OCI-M1 (cell line): ENCODE measurements at places on chromosomes 3 and 15.

GRCh38 chr3:4957978-4958377 lies 21.3 kb upstream of the BHLHE40 start:
- no peak for DNase-seq

GRCh38 chr3:46878781-46879436 lies 1.4 kb downstream of the PTH1R start:
- no peak for DNase-seq

- DNase-seq = no peak
Observed at GRCh38 chr15:57382215-57382614, 5.9 kb downstream of the CGNL1 start.

- no peak for DNase-seq
Observed at GRCh38 chr15:58401276-58401675, 30.5 kb upstream of the LIPC start.

DNA sequence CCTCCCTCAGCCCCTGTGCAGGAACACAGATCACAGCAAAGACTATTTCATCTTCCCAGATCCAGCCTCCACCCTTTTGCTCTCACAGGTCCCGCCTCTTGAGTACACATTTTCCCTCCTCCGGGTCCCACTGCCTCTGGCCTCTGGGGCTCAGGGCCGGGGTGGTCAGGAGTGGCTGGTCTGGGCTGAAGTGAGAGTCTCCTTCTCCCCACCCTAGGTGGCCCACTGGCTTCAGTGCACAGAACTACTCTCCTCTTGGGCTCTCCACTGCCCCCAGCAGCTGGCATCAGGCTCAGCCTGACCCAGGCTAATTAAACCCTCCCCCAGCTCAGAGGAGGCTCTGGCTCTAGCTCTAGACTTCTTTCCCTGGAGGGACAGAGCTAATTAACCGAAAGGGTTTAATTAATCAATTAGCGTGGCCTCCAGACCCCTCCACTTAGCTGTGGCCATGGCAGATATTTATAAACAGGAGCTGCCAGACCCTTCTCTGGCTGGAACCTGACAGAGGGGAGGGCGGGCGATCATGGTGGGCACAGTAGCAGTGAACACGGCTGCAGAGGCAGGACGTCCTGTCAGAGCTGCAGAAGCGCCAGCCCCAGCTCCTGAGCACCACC lies 15.1 kb downstream of the DUSP7 start:
- DNase-seq = no peak

GRCh38 chr3:86554383-86554782 lies 436.6 kb downstream of the VGLL3 start:
- DNase-seq = no peak

DNA sequence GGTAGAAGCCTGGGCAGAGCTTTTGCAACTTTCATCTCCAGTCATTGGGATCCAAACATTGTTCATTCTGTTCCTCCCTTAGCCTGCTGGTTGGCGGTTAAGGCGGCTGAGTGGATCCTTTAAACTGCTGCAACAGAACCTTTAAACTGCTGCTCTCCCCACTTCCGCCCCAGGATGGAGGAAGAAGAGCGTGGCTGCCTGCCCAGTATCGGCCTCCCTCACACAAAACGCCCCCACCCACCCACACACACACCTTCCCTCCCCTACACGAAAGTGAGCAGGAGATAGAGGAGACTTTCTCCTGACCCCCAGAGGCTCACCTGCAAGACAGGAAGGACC lies 460 bp upstream of the ZMAT3 start:
- no peak for DNase-seq

DNA sequence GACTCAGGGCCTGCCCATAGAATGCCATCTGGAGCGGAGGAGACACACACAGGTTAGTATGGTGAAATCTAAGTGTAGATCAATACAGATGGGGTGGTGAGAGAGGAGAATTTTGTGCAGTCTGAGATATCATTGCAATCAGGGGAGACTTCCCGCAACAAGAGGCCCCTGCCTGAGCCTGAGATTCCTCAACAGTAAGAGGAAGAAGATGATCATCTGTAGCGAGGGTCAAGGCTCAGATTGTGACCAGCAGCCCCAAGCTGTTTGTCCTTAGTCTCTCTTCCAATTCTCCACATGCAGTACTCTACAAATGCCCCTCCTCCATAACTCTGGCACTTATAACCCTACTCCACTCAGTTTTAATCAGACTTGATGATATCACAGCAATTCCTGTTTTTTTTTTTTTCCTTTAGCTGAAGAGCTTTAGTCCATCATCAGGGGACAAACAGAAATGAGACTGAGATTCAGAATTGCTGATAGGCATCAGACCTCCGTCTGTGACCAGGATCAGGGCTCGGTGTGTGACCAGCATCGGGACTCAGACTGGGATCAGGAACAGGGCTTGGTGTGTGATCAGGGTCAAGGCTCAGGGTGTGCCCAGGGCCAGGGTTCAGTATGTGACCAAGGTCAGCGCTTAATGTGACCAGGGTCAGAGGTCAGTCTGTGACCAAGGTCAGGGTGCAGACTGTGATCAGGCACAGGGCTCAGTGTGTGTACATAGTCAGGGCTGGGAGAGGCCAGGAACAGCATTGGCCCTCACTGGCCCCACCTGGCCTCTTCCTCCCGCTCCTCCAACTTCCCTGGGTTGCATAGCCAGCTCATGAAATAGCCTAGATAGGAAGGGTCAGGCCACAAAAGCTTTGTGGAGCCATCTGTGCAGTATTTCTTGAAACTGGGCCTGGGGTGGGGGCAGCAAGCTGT lies 14.1 kb downstream of the LOXL1 start:
- DNase-seq = no peak

- DNase-seq = peak; percentile 62
Observed at GRCh38 chr3:6351752-6352151, 509.2 kb upstream of the GRM7 start.

- no peak for DNase-seq
Observed at GRCh38 chr15:68416158-68416535, 15.8 kb downstream of the ITGA11 start.

GRCh38 chr3:187367561-187368103 lies 553 bp upstream of the RTP4 start:
- DNase-seq = no peak

- DNase-seq = no peak
Observed at GRCh38 chr3:98655666-98656065, 62.3 kb upstream of the CPOX start.

DNA sequence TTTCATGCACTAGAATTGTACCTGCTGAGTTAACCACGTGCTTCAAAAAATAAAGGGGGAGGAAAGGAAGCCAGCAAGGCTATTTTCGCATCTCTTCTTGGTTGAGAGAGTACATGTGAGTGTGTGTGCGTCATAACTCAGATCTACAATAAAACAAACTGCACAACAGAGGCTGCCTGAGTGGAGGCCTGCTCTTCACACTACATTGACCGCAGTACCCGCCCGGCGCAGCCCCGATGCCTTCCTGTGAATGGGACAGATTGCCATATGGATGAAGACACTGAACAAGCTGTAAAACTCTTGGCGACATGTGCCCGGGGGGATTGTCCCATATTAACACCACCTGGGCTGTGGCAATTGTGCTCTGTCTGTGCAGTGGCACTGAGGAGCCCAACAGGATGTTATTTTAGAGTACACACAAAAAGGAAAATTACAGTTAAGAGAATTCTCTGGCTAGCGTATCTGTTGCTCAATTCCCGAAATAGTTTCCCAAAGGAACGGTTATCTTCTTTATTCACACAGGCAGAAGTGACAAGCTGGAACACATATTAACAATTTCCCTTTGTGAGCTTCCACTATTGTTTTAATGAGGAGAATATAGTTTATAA lies 551.5 kb downstream of the FOXP1 start:
- no peak for DNase-seq

DNA sequence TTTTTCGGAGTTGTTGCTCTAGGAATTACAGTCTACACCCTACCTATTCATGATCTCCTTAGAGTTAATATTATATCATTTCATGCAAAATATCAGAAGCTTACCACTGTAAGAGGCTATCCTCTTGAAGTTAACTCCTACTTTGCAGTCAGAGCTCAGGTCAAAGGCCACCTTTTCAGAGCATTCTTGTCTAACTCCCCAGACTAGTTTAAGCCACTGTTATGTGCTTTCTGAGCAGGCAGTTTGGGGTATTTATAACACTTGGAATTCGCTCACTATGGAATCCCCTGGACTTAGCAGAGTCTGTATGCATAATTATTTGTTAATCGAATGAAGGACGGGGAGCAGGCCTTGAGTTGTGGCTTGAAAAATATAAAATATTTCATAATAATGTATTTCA lies 21.7 kb downstream of the MED12L start:
- no peak for DNase-seq

GRCh38 chr3:46438831-46439230 lies 25.9 kb downstream of the LTF start:
- DNase-seq = no peak

DNA sequence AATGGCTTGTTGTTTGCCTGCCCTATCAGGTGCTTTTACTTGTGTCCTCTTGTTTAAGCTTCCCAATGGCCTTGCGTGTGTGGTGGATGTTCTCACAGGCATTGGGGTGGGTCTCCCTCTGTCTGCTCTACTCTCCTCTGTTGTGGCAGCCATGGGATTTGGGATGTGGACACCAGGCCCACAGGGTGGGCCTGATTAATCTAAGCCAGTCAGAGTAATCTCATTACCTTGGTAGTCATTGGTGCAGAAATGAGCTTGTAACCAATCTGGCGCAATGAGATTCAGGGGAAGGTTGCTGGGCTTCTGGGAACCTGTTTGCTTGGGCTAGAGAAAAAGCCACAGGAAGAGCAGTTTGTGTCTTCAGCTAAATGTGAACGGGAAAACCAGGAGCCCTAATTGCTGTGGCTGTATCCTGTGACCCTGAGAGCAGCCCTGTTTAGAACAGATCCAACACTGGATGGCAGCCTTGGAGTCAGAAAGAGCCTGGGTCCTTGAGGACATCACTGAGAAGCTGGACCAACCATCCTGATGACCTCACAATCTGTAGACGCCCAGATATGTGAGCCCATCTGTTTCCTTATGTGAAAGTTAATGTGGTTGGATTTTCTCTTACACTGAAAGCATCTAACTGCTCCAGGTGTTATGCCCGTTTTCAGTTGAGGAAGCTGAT lies 157.3 kb upstream of the UBE2E1 start:
- DNase-seq = peak; percentile 21

DNA sequence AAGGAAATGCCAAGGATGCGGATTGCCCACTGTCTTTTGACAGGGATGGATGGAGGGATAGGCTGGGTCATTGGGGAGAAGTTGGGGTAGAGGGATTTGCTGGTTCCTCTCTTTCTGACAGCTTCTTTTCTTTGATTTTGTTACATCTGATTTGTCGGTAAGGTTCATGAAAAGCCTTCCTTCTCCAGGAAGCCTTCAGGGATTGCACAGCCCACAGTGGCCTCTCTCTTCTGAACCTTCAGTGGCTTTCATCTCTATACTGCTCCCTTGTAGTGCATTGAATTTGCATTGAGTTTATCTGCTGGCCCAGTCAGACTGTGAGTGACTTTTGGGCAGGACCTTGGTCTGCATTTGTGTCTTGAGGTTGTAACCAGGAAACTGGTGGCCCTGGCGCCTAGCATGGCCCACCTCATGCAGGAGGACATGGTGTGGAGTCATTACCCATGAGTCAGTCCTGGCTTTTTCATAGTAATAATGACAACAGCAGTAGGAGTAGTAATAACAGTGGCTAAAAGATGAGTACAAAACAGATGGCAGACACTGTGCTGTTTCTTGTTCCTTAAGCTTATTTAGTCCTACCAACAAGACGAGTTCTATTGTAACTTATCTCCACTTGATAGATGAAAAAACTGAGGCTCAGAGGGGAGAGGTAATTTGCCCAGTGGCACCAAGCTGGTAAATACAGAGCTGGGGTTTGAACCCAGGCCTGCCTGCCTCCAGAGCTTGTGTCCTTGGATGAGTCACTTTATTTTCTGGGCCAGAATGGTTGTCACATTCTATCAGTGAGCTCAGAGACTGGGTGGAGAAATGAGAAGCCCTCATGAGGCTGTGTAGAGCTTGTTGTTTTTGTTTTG lies 28.4 kb downstream of the SMAD6 start:
- no peak for DNase-seq

GRCh38 chr3:170429050-170429449 lies 10.4 kb downstream of the CLDN11 start:
- DNase-seq = no peak

- DNase-seq = no peak
Observed at GRCh38 chr3:23856286-23856685, 50.5 kb downstream of the UBE2E1 start.

GRCh38 chr3:151203051-151203420 lies at the start of gene GPR171:
Gene GPR171, minus strand, starts transcription at chr3:151203216. Its CDS starts 3,830 bp downstream, at chr3:151199386.
- DNase-seq = no peak

DNA sequence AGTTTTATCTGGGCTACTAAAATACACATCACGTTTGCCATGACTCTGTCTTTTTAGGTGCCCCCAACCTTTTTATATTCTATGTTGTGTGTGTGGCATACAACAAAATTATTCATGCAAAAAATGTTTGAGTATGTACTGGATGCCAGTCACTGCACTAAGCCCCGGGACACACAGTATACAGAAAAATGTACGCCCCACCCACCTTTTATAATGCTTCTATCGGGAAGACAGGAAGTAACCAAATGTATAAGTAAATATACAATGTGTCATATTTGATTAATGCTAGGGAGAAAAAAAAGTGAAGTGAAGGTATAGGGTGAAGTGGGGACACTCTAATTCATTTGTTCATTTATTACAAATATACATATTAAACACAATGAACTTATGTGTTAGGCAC lies 503.4 kb upstream of the MDFIC2 start:
- no peak for DNase-seq

GRCh38 chr3:134590766-134591165 lies 60.1 kb downstream of the KY start:
- DNase-seq = no peak

DNA sequence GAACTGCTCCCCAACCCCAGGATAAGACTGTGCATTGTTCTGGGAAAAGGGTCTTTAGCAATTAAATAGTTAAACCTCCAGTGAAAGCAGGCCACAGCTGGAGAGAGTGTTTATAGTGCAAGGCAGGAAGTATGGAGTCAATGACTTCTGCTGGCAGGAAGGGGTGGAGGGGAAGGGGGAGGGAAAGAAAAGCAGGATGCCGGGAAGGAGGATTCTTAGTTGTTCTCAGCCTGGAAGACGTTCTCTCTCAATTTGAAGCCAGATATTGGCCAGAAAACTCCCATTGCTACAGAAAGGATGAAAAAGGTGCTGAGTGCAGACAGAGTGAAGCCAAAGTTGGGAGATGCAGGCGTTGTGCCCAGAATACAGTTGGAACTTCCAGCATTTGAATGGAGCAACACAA lies 35.7 kb upstream of the ACTL6A start:
- DNase-seq = no peak

GRCh38 chr3:63946753-63947152 lies 34.6 kb upstream of the SCAANT1 start:
- DNase-seq = no peak

- DNase-seq = no peak
Observed at GRCh38 chr3:126661532-126662364, 6.8 kb upstream of the TXNRD3 start.
